ENCODE measurements at places on chromosomes 1 and 21.

DNA sequence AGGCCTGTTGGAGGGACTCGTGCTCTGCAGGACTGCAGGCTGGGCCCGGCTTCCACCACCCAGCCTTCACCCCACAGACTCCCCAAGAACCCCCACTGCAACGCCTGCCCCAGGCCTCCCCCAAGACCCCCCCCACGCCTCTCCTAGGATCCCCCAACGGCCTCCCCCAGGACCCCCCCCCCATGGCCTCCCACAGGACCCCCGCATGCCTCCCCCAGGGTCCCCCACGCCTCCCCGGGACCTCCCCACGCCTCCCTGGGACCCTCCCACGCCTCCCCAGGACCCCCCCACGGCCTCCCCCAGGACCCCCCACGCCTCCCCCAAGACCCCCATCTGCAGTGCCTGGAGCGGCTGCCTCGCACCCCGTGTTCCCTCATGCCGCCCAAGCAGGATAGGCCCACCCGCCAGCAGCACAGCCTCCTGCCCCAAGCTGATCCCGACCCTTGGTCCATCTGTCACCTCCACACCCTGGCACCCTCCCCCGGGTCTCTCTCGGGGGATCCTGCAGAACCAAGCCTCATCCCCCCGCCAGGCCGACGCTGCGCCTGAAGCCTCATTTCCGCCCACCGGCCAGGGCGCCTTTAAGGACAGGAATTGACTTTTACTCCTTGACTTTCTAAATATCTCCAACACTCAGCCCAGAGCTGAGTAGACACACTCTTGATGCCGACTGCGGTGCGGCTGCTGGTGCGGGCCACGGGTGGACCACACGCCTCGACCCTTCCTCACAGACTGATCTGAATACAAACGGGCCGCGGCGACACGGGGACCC, 14.1 kb upstream of the RNF223 start:
- no peak for DNase-seq

- no peak for DNase-seq
Observed at GRCh38 chr1:172719066-172719627, 60.2 kb downstream of the FASLG start.

DNA sequence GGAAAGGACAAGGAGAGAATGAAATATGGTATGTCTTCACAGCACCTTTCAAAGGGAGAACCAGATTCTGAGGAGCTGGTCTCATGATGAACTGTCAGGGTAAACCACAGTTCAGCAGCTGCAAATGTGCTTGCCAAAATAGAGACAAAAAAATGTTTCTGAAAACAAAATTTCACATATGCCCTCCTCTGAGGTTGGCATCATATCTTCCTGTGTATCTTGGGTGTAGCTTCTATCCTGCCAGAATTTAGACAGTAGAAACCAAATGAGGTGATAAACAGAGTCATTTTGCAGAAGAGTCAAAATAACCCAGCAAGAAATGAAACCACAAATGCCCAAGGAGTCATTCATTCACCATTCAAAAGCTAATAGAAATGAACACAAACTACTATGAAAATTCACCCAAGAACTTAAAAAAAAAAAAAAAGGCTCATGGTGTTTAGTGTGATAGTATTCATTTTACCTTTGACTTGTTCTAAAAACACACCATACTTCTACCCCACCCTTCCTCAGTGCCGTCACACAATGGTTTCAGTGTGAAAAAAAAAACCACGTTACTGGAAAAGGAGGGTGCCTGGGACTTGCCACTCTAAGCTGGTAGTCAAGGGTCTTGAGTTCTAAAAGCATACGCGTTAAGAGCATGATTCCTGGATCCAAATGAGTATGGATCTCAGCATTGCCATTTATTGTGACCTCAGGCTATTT, 18.5 kb downstream of the SELL start:
- no peak for DNase-seq

GRCh38 chr1:33396188-33397124, 34.4 kb downstream of the PHC2 start:
- no peak for DNase-seq

DNA sequence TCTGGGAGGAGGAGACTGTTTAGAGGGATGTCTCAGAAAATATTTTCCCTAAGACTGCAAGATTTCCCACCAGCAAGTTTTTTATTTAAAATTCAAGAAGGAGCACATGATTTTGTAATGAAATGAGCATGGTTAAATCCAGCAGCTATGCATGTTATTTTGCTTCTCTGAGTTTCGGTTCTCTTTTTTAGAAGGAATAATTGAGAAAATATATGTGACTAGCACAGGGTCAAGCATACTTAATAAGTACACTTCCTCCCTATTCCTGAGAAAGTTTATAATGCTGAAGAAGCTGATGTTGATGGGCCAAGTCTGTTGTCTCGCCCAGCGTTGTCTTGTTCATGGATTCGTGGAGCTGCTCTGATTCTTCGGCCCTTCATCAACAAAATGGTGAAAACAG, 51.2 kb downstream of the EXO1 start:
- DNase-seq: no peak

DNA sequence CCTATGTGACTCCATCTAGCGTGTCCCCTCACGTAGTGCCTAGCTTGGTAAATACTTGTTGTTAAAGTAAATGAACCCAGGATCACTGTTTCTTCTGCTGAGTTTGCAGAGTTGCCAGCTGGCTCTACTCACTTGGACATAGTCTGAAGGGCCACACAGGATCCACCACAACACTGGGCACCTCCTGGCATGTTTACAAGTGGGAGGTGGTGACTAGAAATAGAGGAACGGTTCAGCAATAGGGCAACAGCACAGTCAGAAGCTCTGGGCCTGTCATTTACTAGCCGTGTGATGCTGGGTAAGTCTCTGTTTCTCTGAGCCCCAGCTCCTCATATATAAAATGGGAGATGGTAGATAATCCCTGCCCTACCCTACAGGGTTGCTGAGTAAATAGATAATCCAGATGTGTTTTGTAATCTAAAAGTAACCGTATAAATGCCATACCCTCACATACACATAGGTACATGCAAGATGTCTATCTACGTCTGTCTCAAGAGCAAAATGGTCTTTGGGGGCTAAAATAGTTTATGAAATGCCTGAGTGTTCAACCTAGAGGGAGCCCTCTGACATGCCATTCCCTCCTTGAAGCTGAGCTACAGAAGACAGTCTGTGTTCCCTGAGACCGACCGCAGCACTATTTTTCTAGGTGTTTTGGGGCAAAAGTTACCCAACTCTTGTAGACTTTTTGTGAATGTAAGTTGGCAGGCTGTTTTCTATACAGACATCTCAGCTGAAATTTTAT, 20.5 kb downstream of the RNF220 start:
- DNase-seq: no peak

GRCh38 chr1:1356796-1357401, 1.5 kb downstream of the MXRA8 start:
- DNase-seq: no peak

DNA sequence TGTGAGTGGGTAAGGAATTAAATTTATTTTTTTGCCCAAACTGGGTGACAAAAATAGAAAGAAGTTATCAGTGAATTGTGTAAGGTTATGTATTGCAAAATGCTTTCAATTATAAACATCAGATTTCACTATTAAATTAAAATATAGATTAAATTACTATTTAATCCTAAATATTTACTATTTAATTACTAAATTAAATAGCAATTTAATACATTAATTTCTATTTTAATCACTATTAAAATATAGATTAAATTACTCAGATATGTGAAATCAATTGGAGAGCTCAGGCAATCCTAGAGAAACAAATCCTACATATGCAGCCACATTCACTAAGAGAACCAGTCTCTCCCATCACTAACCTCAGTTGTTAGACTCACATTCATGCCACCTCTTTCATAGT, 2075.8 kb downstream of the MRPL39 start:
- no peak for DNase-seq

GRCh38 chr1:246199086-246199645, 307.9 kb downstream of the SMYD3 start:
- no peak for DNase-seq

DNA sequence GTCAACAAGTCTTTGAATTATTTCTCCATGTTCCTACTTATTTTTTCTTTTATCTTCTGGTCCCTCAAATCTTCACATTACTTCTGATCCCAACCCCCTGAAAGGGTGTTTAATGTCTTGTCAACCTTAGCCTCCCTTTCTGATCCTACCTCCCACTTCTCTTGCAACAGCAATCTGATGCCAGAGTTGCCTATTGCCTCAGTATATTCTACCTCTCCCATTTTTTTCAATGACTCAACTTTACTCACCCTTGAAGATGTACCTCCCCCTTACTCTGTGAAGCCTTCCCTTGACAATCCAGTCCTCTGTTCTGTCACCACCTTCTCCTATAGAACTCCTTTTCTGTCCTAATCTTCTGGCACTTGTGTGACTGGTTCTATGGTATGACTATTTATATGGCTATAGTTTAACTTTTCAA, 99.5 kb upstream of the CD55 start:
- DNase-seq: no peak

DNA sequence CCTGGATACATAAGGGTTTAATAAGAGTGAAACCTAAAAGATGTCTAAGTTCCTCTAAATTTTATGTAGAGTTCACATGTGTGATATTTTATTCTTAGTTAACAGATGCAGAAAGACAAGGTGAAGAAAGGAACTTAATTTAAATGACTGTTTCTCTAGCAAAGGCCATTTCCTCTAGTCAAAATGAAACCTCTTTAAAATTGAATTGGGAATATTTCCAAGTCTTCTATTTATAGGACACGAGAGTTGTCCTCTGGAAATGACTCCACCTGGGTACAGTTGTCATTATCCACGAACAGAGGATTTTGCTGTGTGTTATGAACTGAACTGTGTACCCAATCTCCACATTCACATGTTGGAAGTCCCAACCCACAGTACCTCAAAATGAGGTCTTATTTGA, 64.5 kb upstream of the KCNK1 start:
- DNase-seq: no peak

- DNase-seq: no peak
Observed at GRCh38 chr1:86965012-86965826, 50.8 kb downstream of the HS2ST1 start.

GRCh38 chr1:35572296-35572695, 818 bp upstream of the TFAP2E start:
- no peak for DNase-seq

DNA sequence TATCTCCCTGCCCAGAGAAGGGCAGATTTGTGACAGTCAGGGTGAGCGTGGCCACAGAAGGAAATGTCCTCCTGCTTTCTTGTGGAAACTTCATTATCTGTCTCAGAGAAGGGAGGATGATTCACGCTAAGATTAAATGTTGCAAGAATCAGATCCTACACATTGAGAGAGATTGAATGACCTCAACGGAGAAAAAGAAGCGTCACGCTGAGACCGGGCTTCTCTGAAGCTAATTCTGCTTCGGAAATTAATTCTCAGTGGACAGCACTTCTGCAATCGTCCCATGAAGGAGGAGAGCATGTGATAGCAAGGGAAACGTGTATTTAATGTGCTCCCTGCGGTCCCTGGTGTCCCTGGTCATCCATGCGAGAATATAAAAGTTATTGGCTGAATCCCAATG, 19.8 kb upstream of the C1orf21 start:
- no peak for DNase-seq

DNA sequence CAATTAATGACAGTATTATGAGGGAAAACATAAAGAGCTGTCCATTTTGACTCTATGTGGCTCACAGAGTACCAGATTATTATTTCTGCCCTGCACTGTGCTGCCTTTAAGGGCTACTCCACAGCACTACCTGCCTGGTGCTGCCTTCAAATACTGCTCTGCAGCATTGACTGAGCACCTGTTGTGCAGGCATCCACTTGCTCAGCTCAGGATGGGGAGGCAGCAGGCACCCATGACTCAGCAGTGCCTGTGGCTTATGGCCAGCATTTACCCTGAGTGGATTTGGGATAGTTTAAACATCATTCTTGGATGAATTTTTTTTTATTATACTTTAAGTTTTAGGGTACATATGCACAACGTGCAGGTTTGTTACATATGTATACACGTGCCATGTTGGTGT, 953 bp upstream of the KPRP start:
- DNase-seq: no peak

DNA sequence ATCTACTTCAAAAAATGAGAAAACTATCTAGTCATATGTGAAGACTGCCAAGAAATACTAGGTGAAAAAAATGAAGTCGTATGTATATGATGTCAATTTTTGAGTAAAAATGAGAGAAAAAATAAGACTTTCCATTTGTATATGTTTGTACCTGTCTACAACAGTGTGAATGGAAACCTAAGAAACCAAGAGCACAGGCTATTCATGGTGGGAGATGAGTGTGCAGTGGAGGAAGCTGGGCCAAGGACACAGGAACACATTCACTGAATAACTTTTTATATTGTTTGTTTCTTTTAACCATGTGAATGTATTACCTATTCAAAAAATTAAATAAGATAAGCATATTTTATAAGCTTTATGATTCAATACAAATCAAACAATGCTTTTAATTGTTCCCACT, 67.0 kb downstream of the ERO1B start:
- DNase-seq: no peak

Measured in brain pericyte (primary cell).